Stimulated activated CD4-positive, alpha-beta T cell treated with anti-CD3 and anti-CD28 coated beads, TNF-alpha, amount 100 ng/mL, for 24 hours (primary cell): ENCODE measurements at places on chromosomes 7 and 10.

DNA sequence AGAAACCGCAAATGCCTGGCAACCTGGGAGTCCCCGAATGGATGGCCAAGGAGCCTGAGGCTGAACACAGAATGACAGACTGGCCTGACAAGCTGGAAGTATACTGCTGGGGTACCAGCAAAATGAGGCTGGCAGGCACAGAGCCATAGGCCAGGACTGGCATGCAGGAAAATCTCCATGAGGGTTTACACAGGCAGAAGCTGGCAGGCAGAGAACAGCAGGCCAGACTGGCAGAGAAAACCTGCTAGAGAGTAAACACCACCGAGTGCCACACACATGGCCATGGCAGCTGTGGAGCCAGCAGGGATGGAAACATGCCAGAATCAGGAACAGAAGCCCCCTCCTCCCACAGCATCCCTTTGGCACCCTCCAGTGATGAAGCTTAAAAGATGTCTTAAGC, 63.4 kb downstream of the CRPPA start:
- DNase-seq = no peak

- no peak for DNase-seq
Observed at GRCh38 chr7:140439359-140439758, 35.5 kb downstream of the RAB19 start.

DNA sequence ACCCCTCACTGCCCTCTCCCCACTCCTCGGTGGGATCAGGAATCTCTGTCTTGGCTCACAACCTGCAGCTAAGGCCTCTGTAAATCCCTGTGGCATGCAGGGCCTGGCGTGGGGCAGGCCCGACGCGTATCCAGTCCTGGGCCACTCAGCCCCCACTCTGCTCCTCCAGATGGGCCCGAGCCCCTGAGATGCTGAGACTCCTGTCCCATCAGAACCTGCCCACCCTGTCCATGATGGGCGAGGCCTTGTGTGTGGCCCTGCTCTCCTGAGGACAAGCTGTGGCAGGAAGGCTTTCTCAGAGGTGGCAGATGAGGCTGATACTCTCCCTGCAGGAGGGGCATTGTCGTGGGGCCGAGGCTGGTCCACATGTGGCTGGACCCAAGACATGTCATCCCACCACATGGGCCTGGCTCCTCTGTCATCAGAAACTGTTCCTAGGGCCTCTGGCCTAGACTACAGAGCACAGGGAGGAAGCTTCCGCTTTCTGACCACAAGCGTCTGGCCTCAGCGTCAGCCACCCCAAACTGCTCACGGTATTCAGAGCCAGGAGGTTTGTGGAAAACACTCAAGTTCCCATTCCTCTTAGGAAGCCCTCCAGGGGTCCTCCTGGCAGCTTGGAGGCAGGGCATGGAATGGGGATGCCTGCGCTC, 6.0 kb downstream of the ALOX5 start:
- no peak for DNase-seq

DNA sequence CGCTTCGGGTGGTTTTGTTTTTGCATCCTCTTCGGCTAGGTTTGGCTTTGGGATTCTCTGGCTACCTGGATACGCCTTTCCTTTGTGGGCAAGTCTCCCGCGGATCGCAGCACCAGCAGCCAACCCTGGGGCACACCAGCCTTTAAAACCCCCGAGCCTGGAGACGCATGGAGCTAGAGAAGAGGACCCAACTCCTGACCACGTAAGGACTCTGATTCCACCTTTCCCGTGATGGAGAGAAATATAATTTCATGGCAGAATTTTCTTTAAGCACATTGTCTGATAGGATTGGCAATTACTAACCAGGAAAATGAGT, 535.4 kb upstream of the GALNT17 start:
- DNase-seq = no peak

GRCh38 chr7:40802497-40802896, 667.7 kb downstream of the SUGCT start:
- no peak for DNase-seq

GRCh38 chr7:18338910-18339523, 156.5 kb upstream of the HDAC9 start:
- no peak for DNase-seq

GRCh38 chr10:92699518-92700381, 10.0 kb downstream of the HHEX start:
- DNase-seq = no peak

- no peak for DNase-seq
Observed at GRCh38 chr7:120588416-120588815, 269.5 kb downstream of the TSPAN12 start.

GRCh38 chr7:106848851-106849442, 16.1 kb upstream of the PIK3CG start:
- DNase-seq = no peak

GRCh38 chr10:56561336-56561735, 200.3 kb upstream of the ZWINT start:
- DNase-seq = no peak

GRCh38 chr7:133582766-133583523, 330.1 kb downstream of the EXOC4 start:
- no peak for DNase-seq

GRCh38 chr10:107280293-107280692, 115.8 kb upstream of the SORCS1 start:
- no peak for DNase-seq

GRCh38 chr7:106740806-106741205, 79.8 kb upstream of the CCDC71L start:
- no peak for DNase-seq

GRCh38 chr10:69498711-69499471, 47.6 kb downstream of the TSPAN15 start:
- DNase-seq = no peak

GRCh38 chr7:1085910-1086421, 1.9 kb upstream of the GPER1 start:
- no peak for DNase-seq

GRCh38 chr10:266974-267425, 131.7 kb downstream of the ZMYND11 start:
- no peak for DNase-seq

GRCh38 chr10:55734112-55734511, 626.9 kb downstream of the ZWINT start:
- no peak for DNase-seq

DNA sequence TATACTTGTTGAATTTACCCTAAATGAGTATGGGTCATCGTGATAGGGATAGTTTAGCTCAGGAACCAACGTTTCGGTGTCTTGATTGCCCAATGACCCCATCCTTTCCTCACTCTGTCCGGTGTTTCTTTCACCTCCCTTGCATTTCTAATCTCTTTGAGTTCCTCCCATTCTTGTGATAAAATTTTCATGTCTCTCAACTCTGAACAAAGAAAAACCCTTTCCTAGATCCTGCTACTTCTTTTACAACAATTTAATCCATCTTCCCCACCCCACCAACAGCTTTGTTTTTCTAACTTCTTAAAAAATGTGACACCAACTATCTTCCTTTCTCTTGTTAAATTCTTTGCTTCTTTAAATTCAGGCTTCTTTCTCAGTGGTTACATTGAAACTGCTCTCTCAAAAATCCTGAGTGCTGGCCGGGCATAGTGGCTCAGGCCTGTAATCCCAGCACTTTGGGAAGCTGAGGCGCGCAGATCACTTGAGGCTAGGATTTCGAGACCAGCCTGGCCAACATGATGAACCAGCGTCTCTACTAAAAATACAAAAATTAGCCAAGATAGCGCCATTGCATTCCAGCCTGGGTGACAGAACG, 130.3 kb upstream of the MINDY3 start:
- DNase-seq = no peak

DNA sequence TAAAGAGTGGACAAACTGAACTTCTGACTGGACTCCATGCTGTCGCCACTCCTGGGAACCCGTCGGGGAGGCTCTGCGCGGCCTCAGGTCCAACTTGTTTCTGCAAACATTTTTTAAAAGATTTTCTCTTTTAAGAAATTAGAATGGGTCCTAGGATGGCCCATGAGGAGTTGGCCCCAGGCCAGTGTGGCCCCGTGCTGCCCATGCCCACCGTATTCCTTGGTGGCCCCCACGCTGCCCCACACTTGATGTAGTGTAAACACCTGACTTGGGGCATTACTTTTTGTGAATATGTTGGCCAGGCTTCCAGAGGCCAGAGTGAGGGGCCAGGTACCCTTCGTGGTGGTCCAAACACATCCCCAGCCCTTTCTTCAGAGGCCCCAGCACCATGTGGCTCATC, 19.3 kb downstream of the ZNF316 start:
- DNase-seq = no peak

- no peak for DNase-seq
Observed at GRCh38 chr7:106679153-106679931, 18.4 kb upstream of the CCDC71L start.

DNA sequence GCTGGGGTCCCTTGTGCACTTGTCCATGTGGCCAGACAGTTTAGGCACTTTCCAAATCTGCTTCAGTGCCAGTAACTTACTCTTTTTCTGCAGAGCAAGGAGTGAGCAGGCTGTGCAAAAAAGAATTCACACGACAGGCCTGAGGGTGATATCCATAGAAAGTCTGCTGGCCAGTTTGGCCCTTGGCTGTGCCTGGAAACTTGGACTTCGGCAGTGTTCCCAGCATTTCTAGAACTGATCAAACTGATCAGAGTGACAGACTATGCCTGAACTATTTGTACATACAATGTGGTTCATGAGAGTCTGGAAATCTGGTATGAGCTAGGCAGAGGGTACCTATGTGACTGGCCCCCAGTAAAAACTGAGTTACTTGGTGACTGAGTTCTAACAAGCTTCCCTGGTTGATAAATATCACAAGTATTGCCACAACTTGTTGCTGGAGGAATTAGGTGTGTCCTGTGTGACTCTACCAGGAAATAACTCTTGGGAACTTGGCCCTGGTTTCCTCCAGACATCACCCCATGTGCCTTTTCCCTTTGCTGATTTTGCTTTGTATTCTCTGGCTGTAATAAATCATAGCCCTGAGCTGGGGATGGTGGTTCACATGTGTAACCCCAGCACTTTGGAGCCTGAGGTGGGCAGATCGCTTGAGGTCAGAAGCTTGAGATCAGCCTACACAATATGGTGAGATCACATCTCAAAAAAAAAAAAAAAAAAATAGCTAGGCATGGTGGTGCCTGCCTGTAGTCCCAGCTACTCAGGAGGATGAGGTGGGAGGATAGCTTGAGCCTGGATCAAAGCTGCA, 3.3 kb upstream of the DENND10 start:
- no peak for DNase-seq

DNA sequence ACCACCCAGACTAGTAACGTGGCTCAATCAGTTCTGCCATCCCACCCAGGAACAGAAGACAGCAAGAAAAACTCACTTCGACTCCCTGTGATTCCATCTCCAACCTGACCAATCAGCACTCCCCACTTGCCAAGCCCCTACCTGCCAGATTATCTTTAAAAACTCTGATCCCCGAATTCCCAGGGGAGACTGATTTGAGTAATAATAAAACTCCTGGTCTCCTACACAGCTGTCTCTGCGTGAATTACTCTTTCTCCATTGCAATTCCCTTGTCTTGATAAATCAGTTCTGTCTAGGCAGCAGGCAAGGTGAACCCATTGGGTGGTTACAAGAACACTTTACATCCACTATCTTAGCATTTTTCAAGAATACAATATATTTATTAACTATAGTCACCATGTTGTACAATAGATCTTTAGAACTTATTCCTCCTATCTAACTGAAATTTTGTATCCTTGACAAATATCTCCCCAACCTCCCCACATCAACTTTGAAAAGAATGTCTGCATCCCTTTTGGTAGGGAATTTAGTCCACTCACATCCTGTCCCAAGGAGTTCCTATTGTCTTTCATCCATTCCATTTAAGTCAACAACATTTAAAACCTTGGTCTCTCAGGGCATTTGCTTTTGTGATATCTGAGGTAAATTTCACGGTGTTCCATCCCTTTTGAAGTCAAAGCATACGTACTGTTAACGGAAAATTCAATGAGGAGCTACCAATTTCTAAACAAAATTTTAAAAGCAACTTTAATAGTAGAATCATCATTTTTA, 163.7 kb downstream of the MACC1 start:
- no peak for DNase-seq

- DNase-seq = no peak
Observed at GRCh38 chr7:27080844-27081436, 14.9 kb downstream of the HOXA1 start.

DNA sequence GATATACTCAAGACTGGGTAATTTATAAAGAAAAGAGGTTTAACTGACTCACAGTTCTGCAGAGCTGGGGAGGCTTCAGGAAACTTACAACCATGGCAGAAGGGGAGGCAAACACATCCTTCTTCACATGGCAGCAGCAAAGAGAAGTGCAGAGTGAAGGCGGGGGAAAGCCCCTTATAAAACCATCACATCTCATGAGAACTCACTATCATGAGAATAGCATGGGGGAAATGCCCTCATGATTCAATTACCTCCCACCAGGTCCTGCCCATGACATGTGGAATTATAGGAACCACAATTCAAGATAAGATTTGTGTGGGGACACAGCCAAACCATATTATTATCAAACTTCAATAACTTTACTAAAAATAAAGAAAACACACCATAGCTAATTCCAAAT, 30.4 kb upstream of the JAZF1 start:
- peak; percentile 18 for DNase-seq
